ENCODE measurements at places on chromosomes 12 and 14.

- no peak for DNase-seq
Measured at GRCh38 chr14:44742202-44742601, 219.5 kb downstream of the KLHL28 start.

DNA sequence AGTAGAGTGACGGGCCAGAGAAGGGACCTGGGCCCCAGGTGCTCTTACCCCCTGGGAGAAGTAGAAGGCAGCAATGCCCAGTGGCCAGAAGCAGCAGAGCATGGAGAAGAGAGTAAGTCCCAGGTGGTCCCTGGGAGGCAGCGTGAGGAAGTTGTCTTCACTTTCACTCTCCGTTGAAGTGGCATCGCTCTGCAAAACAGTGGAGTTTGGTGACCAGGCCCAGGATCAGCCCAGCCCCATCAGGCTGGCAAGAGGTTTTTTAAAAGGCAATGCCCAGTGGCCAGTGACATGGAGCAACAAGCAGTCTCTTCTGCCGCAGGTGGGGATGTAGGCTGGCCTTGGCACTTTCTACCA, 18.2 kb downstream of the SYNDIG1L start:
- no peak for DNase-seq

- no peak for DNase-seq
Measured at GRCh38 chr14:96217376-96217913, 12.8 kb downstream of the BDKRB2 start.

- no peak for DNase-seq
Measured at GRCh38 chr12:111150360-111150759, 218.5 kb downstream of the PHETA1 start.

- no peak for DNase-seq
Measured at GRCh38 chr12:93851257-93851671, 174.1 kb downstream of the CRADD start.

GRCh38 chr12:1842183-1842904, 22.0 kb downstream of the LRTM2 start:
- no peak for DNase-seq

DNA sequence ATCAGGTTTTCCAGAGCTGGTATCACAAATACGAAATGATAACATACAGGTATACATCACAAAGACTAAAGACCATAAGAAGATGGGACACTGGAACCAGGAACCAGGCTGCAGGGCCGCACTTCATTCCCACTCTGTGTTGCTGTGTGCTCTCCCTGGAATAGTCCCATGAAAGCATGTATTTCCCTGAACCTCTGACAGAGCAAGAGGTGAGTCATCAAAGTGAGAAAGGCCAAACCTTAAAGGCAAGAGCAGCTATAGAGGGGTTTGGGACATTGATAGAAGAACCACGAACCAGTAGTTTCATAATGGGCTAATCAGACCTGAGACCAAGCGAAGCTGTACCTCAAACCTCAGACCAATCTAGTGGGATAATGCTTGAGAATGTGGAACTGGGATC, 283.0 kb upstream of the PRKD1 start:
- no peak for DNase-seq

GRCh38 chr12:59699421-59700152, 103.8 kb downstream of the SLC16A7 start:
- DNase-seq: no peak
